Anterior cingulate cortex (tissue), 58 donors: ENCODE measurements at places on chromosomes 6 and 20.

DNA sequence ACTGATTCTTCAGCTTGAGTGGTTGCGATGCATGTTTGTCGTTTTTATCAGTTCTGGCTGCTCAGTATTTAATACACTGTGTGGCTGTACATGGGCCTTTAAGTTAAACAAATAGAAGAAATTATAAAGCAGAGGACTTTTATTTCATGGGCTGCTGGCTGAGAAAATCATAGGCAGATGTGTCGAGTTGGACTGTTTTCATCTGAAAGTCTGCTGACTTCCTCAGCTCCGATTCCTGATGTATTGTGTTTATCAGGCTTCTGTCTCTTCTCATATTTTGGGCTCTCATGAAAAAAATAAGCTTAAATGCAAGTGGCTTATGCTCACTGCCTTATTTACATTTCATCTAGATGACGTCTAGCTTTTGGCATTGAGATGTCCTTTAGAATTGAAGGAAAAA is 129.5 kb upstream of the GGTLC1 start:
- DNase-seq = no peak

GRCh38 chr6:116764961-116765841 is at the start of gene FAM162B:
FAM162B (minus strand) TSS chr6:116765719; CDS start chr6:116765576, 143 bp downstream.
- no peak for DNase-seq

GRCh38 chr6:95017922-95018321 is 559.4 kb upstream of the MANEA start:
- DNase-seq = no peak

DNA sequence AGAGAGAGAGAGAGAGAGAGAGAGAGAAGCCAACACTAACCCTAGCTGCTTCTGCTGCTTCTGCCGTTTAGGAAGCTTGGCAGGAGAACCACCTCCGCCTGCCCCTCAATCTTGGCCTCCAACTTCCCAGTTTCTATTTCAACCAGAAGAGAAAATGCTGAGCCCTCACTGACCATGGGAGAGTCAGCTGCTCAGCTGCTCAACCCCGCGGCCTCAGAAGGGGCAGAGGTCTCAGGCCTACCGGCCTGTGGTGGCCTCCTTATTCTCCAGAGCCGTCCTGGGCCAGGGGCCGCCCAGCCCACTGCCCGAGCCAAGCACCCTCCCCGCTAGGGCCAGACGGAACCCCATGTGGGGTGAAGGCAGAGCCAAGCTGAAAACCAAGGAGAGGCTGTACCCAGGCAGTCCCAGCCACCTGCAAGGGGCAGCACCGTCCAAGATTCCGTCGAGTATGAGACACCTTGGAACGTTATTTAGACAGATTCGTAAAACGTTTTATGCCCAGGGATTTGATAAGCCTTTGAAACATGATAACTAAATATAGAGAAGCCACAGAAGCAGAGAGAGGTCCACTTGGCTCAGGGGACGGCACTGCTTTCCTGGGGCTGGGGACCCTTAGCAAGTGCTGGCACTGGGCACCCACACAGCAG is 116.6 kb downstream of the DLL1 start:
- DNase-seq = no peak

- DNase-seq = no peak
Observed at GRCh38 chr6:109768485-109768884, 77.4 kb downstream of the FIG4 start.

GRCh38 chr6:35024551-35025054 is 116.5 kb downstream of the TCP11 start:
- peak; percentile 10 for DNase-seq

DNA sequence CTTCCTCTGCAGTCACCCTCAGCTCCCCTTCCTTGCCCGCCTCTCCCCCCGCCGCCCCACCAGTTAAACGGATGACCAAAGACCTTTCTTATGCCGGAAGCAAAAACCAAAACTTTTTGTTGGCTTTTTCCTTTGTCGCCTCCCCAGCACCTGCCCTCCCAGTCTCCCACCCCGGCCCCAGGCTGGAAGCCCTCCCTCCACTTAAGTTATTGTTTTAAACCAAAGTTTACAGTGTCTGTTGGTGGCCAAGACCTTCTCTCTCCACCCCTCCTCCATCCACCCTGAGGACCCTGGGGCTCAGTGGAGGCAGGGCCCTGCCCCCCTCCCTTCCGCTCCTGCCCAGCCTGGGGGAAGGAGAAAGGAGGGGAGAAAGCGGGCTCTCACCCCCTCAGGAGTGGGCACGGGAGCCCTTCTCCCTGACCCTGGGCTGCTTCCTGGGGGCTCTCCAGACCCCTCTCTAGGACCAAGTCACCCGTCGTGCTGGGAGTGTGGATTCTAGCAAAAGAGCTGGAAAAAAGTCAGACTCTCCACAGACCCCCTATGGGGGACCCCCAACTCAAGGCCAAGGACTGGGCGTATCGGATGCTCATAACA is 38.3 kb upstream of the MDFI start:
- DNase-seq = no peak

GRCh38 chr6:79607000-79607399 is 24.1 kb upstream of the SH3BGRL2 start:
- DNase-seq = no peak

GRCh38 chr6:28757429-28758045 is 166.2 kb downstream of the TRIM27 start:
- DNase-seq = no peak

GRCh38 chr20:53713328-53714056 is 119.9 kb upstream of the ZNF217 start:
- DNase-seq = no peak

GRCh38 chr20:7285918-7286556 is 518.6 kb downstream of the BMP2 start:
- peak; percentile 69 for DNase-seq

- DNase-seq = no peak
Observed at GRCh38 chr20:49268600-49269365, 9.1 kb downstream of the ZNFX1 start.

DNA sequence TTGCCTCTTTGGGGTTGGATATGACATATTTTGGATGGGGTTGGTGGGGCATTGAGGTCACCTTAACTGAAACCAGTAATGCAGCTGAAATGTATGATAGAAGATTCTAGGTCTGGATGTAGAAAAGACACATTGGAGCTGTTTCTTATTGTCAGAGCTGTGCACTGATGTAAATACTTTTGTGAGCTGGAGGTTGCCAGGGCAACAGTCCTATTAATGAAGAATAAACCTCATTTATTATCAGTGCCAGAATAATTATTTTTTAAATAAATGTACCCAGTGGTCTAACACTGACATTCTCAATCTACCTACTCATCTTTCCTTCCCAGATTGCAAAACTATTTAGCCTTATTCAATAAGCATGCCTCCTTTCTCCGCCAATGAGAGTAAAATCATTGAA is 57.0 kb downstream of the CAP2 start:
- DNase-seq = no peak

- DNase-seq = no peak
Observed at GRCh38 chr20:38452880-38453624, 17.9 kb upstream of the SNHG17 start.

GRCh38 chr6:66199171-66199570 is 492.1 kb upstream of the EYS start:
- DNase-seq = no peak

DNA sequence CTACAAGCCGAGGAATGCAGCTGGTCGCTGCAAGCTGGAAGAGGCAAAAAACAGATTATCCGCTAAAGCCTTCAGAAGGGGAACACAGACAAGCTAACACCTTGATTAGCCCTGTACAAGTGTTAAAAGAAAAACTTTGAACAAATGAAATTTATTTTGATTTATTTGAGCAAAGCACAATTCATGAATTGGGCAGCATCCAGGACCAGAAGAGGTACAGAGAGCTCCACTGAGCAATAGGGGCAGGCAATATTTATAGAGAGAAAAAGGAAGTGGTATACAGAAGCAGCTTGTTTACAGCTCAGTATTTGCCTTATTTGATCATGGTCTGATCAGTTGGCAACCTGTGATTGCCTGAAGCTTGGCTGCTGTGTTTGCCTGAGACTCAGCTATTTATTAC is 17.6 kb downstream of the HLA-DOB start:
- no peak for DNase-seq

DNA sequence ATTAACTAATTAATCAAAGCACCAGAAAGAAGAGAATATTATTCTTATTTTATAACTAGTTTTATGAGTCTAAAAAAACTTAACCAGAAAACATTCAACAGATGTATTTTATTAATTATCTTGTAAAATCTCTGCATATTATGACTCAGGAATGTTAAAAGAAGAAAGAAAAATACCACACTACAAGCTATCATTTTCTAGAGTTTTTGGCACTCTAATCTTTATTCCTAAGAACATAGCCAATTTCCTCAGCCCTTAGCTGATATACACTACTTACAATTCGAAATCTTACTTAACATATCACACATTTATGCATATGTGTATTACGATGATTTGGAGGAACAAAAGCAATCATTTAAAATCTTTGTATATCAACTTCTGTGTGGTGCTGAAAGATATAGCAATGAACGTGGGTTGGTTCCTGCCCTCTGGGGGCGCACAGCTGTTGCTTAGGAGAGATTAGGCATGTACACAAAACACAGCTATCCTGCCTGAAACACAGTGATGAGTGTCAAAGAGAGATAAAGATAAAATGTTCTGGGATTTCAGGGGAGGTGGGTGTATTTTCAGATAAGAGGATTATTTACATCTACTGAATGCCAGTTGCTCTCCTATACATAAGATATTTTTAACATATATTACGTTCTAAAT is 404.5 kb downstream of the SYNE1 start:
- DNase-seq = no peak

DNA sequence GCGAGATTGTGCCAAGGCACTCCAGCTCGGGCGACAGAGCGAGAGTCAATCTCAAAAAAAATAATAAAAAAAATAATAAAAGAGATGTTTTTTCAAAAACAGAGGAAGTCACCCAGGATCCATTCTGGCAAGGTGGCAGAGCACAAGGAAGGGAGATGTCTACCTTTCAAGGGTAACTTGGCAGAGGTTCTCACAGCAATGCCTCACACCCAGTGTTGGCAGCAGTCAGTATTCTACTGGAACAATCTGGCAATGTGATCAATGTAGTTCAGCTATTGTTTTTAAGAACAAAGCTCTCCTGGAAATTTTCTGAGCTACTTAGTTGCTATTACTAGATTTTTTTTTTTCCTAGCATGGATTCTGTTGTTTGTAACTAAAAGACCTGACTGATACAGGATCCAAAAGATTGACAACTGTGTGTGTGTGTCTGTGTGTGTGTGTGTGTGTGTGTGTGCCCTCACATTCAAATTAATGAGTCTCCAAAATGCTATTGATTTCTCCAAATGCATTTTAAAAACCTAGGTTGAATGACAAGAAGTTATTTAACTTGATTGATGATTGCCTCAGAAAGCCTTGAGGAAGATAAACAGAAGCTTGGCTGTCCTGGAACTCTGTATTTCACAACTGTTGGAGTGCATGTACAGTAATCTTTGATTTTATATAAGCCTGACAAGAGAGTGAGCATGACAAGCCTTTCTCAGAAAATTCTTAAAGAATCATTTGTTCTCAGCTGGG is 114.1 kb upstream of the RREB1 start:
- DNase-seq = no peak

GRCh38 chr20:19601126-19601810 is 156.8 kb upstream of the RIN2 start:
- no peak for DNase-seq

DNA sequence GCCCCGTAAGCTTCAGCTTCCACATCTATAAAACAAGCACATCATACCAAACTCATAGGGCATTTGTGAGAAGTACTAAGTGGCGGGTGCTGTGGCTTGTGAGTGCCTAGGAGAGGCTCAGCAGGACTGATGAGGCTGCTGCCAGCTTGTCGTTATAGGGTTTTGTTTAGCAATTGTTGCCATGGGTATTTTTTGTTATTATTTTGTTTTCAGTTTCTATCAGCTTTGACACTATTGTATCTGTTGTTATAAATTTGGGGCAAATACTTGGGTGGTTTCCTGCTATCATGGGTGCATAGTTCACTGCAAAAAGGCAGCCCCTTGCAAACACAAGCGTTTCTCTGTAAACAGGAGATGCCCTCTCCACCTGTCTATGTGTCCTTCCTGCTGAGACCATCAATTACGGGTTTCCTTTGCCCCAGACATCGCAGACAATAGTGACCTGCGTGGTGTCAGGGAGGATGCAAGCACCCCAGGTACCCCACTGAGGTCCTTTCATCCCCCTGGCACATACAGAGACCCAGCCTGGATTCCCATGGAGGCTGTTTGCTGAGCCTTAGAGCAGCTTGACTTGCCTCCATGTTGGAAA is 3.1 kb upstream of the CCDC167 start:
- no peak for DNase-seq

DNA sequence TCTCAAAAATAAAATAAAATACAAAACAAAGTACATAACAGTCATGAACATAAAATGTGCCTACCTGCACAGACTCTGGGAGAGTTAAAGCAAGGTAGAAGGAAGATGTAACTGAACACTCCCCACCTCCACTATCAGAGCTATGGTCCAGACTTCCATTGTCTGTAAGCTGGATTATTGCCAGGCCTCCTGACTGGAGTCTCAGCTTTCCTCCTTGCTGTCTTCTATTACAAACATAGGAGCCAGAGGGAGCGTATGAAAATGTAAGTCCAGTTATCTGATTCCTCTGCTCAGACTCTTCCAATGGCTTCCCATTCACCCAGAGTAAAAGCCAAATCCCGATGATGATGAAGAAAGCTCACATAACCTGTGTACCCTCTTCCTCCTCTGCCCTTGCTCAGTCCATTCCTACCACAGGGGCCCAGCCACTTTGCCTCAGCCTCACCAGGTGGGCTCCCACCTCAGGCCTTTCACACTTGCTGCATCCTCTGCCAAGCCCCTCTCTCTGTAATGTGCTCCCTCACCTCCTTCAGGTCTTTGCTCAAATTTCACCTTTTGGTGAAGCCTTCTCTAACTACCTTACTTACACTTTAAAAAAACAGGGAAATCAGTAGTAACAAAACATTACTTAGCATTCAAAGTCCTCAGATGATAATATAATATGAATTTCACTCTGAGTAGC is 194.1 kb downstream of the RIMS1 start:
- no peak for DNase-seq

GRCh38 chr6:146850238-146850896 is 251.6 kb downstream of the ADGB start:
- DNase-seq = no peak

DNA sequence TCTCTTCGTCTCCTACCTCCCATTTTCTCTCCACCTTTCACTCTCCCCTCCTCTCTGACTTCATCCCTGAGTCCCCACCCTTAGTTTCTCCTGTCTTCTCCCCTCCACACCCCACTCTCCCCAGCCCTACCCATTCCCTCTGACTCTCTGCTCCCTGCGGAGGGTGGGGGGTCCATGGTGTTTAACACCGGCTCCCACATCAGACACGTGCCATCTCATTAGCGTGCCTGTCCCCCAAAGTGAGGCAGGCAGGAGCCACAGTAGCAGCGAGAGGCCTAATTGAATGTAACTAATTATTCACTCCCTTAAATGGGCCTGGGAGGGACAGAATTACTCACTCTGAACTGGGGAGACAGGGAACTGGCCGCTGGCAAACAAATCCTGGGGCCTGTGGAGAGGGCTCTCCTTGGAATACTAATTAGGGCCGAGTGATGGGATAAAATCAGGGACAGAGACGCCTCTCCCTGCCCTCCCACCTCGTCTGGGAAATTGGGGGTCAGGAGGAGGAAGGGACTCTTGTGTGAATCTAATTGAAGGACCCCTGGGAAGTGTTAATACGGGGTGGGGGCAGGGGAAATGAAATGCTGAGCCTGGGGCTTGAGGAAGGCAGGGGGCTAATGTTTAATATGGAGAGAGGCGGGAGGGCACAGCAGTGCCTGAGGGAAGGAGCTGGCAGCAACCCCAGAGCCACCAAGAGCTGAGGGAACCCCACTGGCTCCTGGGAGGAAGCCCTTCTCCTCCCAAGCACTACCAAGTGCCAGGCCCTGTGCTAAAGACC is 17.9 kb downstream of the CD40 start:
- peak; percentile 10 for DNase-seq

GRCh38 chr6:118506071-118506638 is 41.9 kb upstream of the PLN start:
- no peak for DNase-seq
